ENCODE measurements at places on chromosomes 13 and 19.
A peak's percentile ranks its signal among the peaks of the same experiment; 100 is the strongest.

DNA sequence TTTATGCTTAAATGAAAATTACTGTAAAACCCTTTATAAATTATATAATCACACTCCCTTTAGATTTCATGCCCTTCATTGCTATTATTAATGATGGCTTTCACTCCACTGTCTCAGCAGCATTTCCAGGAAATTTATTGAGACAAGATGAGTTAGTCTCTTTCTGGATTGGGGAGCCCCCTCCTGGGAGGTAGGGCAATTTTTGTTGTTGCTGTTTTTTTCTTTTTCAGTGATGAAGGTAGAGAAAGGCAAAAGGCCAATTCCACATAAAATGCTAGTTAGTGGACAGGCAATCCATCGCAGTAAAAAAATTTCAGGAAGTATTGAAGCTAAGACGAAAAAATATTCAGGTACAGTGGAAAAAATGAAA, 80.2 kb downstream of the TEX26 start:
- DNase-seq, result no peak

- no peak for DNase-seq
Observed at GRCh38 chr13:81377921-81378320, 1037.0 kb upstream of the SPRY2 start.

- no peak for DNase-seq
Observed at GRCh38 chr13:44364345-44365000, 9.2 kb upstream of the SERP2 start.

GRCh38 chr19:39494661-39495060, 4.1 kb upstream of the DLL3 start:
- no peak for DNase-seq

- DNase-seq, result no peak
Observed at GRCh38 chr13:99416411-99417121, 84.7 kb upstream of the TM9SF2 start.

GRCh38 chr19:3470500-3471128, 9.7 kb downstream of the SMIM24 start:
- no peak for DNase-seq

DNA sequence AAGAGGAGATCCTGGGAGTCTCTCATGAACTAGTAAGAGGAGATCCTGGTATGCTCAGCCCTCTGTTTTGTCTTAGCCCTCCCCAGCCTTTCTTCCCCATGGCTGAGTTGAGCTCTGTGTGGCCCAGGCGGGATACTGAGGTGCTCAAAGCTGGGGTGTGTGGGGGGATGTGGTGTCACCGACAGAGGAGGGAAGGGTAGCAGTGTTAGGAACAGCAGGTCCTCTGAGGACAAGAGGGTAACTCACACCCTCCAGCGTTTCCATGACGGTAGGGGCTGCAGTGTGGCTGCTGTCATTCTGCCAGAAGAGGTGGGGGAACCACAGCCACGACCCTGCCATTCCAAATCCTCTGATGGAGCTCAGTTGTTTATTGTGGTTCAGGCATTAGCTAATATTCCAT, 691 bp downstream of the KIR2DL4 start:
- DNase-seq, result no peak

GRCh38 chr13:20460761-20461160, 64.9 kb downstream of the CRYL1 start:
- DNase-seq, result peak; percentile 39

GRCh38 chr19:6721773-6722172, 1.3 kb upstream of the C3 start:
- DNase-seq, result no peak

- DNase-seq, result no peak
Observed at GRCh38 chr13:109251956-109252355, 534.4 kb downstream of the IRS2 start.

DNA sequence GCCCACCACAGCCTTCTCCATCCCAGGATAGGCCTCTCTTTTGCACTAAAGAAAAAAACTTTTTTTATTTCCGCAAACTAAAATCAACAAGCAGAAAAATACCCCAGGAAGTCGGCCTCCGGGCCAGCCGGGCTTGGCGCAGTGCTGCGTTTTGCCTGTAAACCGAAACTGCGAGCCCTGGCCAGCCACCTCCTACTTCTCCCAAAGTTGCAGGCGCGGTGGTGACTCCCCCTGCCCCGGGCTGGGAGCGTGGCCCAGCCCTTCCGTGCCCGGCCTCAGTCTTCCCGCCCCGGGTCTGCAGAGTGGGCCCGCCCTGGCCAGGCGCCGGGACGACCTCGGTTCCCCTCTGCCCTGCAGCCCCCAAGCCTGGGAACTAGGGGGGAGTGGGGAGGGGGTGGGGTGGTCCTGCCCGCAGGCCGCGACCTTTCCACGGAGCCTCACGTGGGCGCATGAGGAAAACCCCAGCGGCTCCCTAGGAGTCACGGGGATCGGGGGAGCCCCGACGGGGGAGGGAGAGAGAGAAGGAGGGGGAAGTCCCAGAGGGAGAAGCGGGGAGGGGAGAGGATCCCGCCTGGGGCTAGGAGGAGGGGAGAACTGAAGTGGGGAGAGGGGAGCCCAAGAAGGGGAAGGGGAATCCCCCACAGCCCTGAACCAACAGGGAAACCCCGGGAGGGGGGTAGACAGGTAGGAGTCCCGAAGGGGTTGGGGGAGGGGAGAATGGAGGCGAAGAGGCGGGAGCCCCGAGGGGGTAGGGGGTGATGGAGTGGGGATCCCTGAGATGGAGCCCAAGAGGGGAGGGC, 3.0 kb downstream of the GADD45B start:
- DNase-seq, result peak; percentile 82

Data from stimulated activated naive CD8-positive, alpha-beta T cell treated with anti-CD3 and anti-CD28 coated beads, Interleukin-15, Interleukin-2, amounts not matched to agents 100 U/mL and 50 U/mL, for 24 hours (primary cell).